NCI-H187 treated with DMSO at 0.1 percent for 48 hours (cell line): ENCODE measurements at places on chromosomes 2 and 18.

DNA sequence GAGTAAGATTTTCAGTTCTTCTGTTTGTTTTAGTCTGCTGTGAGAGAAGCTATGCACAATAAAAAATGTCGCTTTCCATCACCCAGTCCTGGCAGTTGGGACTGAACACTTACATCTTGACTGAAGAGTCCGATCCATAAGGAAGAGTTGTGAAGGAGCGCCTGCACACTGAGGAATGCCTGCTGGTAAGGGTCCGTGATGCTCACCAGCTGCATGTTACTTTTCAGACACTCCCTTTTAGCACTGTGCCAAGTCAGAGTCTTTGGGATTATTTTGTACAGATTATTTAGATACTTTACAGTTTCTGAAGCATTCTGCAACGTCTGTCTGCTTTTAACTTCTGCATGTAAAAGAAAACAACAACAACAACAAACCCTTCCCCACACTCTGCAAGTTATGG is 42.6 kb upstream of the CD302 start:
- DNase-seq, result no peak

DNA sequence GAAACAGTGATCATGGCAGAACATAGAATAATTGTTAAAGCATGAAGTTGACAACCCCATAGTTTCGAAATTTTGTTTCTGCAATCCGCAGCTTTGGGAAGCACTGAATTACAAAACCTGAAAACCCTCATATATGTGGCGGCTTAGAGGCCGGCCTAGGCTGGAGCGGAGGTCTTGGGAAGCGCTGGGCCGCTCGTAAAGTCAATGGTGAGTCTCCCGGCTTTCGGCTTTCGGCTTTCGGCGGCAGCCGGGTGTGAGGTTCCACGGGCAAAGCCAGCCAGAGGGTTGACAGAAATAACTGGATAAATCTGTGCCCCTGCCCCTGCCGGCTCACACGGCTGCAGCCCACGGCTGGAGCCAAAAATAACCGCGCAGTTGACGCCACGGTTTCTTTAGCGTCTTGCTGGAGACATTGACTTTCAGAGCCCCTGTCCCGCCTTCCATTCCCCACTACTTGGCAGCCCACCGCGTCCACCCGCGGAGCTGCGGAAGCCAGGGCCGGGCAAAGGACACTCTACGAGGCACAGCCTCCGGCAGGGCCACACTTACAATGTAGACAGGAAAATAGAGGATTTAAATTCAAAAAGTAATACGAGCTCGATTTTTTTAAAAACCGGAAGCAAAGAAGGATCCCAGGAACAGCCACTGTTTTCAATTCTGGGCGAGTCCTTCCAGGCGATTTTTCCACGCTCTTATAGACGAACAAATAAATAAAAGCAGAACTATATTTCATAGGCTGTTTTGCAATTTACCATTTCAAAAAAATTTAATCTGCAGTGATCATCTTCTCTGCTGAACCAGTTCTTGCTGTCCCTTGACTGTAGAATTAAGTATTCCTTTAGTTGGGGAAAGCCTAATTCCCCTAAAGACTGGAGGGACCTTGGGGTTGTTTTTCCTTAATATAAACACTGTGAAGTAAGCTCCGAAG is 28.3 kb upstream of the ATP6V1B1 start:
- no peak for DNase-seq

DNA sequence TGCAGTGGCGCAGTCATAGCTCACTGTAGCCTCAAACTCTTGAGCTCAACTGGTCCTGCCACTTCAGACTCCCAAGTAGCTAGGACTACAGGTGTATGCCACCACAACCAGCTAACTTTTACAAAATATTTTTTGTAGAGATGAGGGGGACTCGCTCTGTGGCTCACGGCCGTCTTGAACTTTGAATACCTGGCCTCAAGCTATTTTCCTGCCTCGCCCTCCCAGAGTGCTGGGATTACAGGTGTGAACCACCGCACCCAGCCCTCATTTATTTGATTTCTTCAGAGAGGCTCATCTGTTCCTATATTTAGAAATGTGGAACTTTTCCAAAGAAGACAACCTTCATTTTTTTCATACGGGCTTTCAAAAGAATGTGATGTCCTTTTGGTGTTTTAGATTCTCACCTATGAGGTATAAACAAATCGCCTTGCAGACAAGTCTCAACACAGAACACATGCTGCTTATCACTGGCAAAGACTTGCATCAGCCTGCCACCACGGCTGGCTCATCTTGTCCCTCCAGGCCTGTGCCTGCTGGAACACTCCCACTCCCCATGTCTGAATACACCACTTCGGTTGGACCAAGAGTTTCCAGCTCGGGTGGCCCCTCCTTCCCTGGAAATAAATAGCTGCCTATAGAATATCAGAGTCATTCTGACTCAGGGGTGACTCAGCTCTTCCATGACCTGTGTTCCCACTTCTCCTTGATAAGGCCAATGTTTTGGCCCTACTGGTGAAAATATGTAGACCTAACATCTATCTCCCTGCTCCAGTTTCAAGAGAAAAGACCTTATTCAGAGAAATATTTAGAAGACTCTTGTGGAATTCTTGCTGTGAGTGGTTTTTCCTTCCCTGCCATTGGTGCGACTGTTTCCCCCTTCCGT is 202.6 kb downstream of the TGIF1 start:
- DNase-seq, result no peak

- DNase-seq, result no peak
Observed at GRCh38 chr2:135926605-135927004, 50.4 kb upstream of the MCM6 start.
